ENCODE measurements at places on chromosomes 13 and 19. TPM values are rescaled to one million over a fixed set of nuclear protein-coding genes. Genes with fewer than 3 reads are reported as not detected.

DNA sequence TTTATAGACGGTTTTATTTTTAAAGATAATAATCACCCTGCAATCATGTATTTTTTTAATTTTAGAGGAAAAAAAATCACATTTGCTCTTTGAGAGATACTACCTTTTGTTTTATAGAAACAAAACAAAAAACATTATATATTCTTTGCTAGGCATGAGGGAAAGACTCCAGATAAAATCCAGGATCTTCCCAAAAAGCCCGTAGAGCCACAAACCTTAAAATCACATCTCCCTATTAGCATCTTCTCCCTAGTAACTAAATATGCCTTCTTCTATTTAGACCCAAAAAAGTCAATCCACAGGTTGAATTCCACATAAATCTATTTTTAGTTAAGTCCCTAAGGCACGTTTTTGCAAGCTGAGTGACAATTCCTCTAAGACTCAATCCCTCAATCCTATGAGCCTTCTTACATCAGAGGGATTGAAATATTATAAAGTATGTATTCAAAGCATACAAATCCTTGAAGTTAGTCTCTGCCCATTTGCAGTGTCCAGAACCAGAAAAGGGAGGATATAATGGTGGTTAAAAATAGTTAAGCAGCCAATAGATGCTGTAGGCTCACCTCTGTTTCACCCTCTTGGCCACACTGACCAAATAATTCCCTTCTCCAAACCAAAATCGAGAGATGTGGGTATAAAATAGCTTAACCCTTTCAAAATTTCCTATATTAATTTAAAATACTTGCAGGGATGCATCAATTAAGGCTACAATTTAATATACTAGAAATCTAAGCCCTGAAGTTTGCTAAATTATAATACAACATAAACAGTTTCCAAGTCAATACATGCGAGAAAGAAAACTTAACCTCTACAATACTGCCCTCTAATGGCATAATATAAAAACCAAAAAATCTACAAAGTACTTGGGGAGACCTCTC is 64.0 kb downstream of the SERP2 start:
- no peak for DNase-seq

Gene CGB1
- total RNA-seq, result not detected

GRCh38 chr13:74316547-74316946 is 182.3 kb upstream of the KLF12 start:
- no peak for DNase-seq

DNA sequence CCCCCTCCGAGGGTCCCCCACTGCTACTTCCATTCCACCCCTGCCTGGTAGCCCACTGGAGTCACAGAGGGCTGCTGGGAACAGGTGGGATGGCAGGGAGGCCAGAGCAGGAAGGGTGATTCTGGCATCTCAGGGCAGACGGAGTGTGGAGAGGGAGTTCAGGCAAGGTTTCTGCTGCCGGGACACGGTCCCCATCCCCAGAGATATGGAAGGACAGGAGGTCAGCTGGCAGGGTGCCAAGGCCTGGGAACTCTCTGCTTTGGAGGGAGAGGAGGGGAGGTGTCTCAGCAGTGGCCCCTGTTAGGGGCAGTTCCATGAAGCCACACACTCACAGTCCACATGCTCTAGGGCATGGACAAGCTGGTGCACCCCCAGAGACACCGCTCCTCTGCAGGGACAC is 68.1 kb downstream of the CHST8 start:
- no peak for DNase-seq

Gene ZNF471
- 0.39 TPM for total RNA-seq

Gene SUCLA2
- 50.3 TPM for total RNA-seq
